Left lung (tissue), 14 donors: ENCODE measurements at places on chromosomes 5 and 9.

DNA sequence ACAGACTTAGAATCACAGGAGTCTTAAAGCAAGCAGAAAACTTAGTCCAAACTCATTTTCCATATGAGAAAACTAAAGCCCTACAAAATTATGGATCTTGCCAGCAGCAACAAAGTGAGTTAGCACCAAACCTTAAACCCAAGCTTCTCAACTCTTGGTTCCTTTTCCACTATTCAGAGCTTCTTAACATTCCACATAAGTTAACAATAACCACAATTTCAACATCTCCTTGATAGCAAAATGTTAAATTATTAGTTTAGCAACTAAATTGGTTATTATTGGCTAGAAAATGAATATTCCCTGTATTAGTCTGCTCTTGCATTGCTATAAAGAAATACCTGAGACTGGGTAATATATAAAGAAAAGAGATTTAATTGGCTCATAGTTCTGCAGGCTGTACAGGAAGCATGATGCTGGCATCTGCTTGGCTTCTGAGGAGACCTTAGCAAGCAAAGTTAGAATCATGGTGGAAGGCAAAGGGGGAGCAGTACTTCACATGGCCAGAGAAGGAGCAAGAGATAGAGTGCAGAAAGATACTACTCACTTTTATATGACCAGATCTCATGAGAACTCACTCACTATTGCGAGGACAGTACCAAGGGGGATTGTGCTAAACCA, 26.2 kb upstream of the ARSB start:
- no peak for DNase-seq

GRCh38 chr5:131394128-131394527, 130.3 kb downstream of the CDC42SE2 start:
- peak; percentile 58 for DNase-seq

- DNase-seq, result no peak
Measured at GRCh38 chr5:98614341-98614740, 159.1 kb upstream of the RGMB start.

- no peak for DNase-seq
Measured at GRCh38 chr9:19371942-19372341, 8.1 kb downstream of the RPS6 start.

GRCh38 chr5:18736051-18736398, 1101.8 kb downstream of the TAF11L14 start:
- DNase-seq, result no peak

- no peak for DNase-seq
Measured at GRCh38 chr5:73603998-73604397, 22.0 kb upstream of the ARHGEF28 start.

GRCh38 chr9:108515856-108516255, 339.9 kb downstream of the ACTL7B start:
- DNase-seq, result no peak

- DNase-seq, result no peak
Measured at GRCh38 chr5:27315363-27316270, 277.2 kb upstream of the CDH9 start.

DNA sequence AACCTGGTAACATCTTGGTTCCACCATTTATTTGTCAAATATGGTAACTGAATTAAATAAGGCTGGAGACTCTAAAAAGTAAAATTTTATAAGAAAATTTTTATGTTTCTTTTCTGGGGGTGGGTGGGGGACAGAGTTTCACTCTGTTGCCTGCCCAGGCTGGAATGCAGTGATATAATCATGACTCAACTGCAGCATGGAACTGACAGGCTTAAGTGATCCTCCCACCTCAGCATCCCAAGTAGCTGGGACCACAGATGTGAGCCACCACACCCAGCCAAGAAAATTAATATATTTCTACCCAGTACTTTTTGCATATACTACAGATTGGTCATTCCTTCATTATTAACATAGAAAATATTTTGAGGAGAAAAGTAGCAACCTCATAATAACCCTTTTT, 216.9 kb downstream of the DEPDC1B start:
- no peak for DNase-seq

- no peak for DNase-seq
Measured at GRCh38 chr9:33651125-33651524, 127.1 kb downstream of the ANKRD18B start.
